ENCODE measurements at places on chromosomes 3 and 15.

- DNase-seq: no peak
These were observed 33.8 kb downstream of the CHDH start for GRCh38 chr3:53812434-53812833.

DNA sequence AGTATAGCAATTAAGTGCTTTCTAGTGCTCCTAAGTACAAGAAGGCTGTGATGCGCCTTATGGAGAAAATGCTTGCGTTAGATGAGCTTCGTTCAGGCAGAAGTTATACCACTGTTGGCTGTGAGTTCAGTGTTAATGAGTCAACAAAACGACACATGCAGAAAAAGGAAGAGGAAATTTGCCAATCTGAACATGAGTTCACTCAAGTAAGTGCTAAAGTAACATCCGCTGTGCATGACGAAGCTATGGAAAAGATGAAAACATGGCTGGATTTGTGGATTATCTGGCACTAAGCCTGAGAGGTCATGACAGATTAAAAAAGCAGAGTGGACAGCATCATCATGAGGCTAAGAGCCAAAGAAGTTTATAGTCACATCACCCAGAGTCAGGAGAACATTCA lies 36.9 kb downstream of the SH3BP5 start:
- peak; percentile 91 for DNase-seq

DNA sequence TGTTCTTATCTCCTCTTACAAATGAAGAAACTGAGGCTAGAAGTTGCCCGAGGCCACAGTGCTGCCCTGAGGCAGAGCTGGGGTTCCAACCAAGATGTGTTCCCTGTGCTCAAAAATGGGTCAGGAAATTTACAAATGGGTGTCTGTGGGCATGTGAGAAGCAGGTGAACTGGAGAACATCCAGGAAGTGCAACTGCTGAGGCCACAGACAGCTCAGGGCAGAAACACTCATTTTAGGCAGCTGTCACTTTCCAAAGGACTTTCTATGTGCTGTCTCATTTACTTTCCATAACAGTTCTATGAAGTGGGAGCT lies 47.2 kb upstream of the ATP2B2 start:
- peak; percentile 9 for DNase-seq

GRCh38 chr3:117036259-117036799 lies 326.8 kb downstream of the TUSC7 start:
- DNase-seq: peak; percentile 39

GRCh38 chr3:157145606-157146322 lies 14.2 kb downstream of the CCNL1 start:
- DNase-seq: no peak

- no peak for DNase-seq
These were observed 42.8 kb upstream of the FEZF2 start for GRCh38 chr3:62416144-62416543.

GRCh38 chr3:126580746-126581145 lies 22.0 kb upstream of the C3orf22 start:
- no peak for DNase-seq

GRCh38 chr3:355622-356021 lies 159.1 kb downstream of the CHL1 start:
- peak; percentile 39 for DNase-seq

DNA sequence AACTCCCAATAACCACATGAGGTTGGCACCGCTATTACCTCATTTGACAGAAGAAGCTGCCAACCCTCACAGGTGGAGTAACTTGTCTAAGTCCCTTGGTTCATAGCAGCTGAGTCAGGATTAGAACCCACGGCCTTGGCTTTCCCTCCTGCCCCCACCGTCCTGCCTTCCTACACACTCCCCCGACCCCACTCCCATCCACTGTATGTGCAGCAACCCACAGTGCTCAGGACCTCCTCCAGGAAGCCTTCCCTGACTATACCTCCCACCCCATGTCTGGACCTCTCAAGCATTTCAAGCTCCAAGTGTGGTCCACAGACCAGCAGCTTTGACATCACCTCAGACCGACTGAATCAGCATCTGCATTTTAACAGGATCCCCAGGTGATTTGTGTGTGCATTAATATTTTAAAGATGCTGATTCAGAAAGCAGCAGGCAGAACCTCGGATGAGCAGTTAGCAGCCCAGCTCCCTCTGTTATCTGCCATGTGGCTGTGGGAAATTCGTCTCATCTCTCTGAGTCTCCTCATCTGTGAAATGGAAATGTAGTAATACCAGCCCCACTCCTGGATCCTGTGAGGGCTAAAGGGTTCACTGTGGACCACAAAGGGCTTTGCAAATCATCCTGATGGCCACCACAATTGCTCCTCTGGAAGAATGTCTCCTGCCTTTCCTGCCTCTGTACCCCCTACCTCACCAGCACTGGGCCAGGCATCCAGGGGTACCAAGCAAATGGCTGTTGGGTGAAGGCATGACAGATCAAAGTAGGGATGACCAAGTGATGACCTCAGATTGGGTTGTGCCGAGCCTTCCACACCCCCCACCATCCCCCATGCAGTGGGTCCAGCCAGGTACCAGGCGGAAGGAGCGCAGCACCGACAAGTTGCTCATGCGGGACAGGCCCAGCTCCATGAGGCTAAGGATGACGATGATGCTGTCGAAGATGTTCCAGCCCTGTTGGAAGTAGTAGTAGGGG lies 62.7 kb downstream of the SCN5A start:
- no peak for DNase-seq

GRCh38 chr15:56036546-56037067 lies 43.2 kb upstream of the NEDD4 start:
- DNase-seq: no peak

- no peak for DNase-seq
These were observed 62.2 kb downstream of the DNAJB8 start for GRCh38 chr3:128404276-128405068.

GRCh38 chr3:51720292-51721061 lies 13.6 kb downstream of the GRM2 start:
- DNase-seq: no peak

GRCh38 chr3:23438657-23439056 lies 235.5 kb downstream of the UBE2E2 start:
- DNase-seq: no peak

DNA sequence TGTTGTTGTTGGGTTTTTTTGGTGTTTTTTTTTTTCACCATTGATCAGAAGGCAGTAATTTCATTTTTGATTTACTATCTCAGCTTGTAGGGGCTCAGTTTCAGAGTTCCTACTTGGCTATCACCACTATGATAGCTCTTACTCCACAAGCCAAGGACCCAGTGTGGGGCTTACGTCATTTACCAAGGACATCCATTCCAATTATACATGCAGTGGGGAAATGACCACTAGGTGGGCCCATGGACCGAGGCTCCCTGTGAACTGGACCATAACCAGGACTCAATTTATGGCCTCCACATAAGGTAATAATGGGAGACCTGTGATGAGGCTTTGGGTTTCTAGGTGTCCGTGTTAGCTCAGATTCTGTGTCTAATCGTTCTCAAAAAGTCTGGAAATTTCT lies 67.5 kb upstream of the CACNA1D start:
- peak; percentile 33 for DNase-seq

- DNase-seq: no peak
These were observed 18.5 kb downstream of the IGF1R start for GRCh38 chr15:98666841-98667240.

DNA sequence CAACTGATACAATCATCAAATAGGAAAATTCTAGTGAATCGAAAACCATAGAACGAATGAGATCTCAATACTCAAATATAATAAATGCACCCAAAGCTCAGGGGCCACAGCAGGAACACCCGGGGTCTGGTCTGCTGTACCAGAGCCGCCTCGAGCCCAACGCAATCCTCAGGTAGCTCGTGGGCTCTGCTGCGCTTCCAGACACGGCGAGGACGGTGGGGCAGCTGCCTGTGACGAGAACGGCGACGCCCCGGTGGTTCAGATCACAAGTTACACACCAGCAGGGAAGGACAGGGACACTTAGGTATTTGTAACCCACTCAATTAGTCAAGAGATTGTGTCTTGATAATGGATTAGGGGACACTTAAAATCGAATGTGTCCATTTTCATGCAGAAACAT lies 54.6 kb downstream of the NIPA2 start:
- no peak for DNase-seq

- DNase-seq: peak; percentile 71
These were observed 857 bp downstream of the AEN start for GRCh38 chr15:88621789-88622604.

DNA sequence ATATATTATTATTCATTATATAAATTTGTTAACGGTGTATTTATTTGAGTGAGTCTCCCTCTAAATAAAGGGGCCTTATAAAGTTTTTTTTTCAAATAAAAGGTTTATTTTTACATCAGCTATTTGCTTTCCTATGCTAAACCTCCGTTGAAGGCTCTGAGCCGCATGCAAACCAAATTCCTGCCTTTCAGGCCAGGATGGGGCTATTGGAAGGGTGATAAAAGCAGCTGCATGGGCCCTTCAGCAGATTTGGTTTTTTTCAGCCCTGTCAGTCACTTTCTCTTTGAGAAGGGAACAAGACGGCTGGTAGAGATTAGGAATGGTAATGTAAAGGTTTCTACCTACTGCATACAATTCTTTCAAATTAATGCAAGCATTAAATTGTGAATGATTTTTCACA lies 244.2 kb downstream of the WNT5A start:
- no peak for DNase-seq

DNA sequence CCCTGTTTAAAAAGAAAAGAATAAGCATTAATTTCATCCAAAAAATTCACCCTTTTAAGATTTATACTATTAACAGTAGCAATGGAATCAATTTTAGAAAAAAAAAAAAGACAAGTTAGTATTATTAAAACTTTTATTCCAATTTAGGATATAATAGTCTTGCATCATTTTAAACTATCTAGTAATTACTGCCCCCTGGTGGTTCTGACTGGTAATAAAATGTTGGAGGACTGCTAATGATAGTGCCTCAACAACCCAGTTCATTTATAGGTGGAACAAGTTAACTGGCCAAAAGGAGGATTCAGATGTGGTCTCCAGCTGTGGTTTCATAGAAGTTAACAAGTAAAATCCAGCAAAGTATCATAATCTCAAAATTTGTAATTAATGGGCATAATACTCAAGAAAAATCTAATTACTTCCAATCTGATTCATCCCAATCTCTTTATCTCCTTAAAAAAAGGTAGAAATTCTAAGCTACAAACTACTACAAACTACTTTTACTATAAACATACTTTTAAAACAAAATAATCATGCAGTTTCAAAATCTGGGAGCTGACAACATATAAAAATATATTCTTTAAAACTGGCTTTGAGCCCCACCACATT lies 30.7 kb upstream of the WDR49 start:
- peak; percentile 65 for DNase-seq

- peak; percentile 97 for DNase-seq
These were observed 7.3 kb upstream of the HEG1 start for GRCh38 chr3:125062904-125063618.

DNA sequence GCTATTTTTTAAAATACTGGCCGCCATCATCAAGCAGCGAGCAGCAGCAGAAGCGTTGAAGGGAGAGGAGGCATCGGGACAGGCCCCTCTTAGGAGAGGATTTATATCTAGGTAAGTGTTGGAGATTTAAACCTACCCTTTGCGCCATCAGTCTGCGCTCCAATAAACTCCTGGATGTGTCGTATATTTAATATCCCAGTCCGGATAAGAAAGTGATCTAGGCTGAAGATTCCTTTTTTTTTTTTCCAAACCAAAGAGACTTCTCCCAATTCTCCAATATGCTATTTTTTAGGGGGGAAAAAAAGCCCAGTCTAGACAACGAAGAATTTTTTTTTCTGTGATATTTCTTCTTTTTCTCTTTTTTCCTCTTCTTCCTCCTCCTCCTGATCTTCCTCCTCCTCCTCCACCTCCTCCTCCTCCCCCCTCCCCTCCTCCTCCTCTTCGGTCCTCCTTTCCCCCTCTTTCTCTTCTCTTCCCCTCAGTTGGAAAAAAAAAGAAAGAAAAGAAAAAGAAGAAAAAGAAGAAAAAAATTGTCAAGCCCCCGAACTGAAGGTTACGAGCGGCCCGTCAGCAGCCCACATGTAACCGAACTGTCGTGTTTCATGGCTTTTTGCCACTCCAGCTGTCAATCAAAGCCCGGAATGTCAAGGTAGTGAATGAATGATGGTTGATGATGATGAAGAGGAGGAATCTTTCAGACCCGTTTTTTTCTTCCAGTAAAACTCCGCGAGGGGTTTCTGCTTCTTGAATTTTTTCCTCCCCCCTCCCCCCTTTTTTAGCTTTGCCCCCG lies 835 bp downstream of the MEIS2 start:
- DNase-seq: peak; percentile 55

GRCh38 chr3:167113035-167113830 lies 266.9 kb downstream of the ZBBX start:
- peak; percentile 24 for DNase-seq

DNA sequence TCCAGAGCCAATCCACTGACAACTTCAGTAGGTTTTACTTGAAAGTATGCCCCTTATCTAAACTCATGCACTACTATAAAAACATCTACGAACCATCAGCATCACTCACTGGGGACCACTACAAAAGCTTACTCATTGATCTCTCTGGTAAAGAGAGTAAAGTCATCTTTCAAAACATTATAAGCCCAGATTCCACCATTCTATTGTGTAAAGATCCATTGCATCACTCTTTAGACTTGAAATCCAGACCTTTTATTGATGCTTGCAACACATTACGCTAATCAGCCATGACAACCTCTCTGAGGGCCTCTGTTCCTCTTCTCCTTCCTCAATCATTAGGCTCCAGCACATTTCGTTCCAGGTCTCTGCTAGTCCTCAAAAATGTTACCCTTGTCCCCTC lies 248.9 kb upstream of the WNT5A start:
- no peak for DNase-seq

DNA sequence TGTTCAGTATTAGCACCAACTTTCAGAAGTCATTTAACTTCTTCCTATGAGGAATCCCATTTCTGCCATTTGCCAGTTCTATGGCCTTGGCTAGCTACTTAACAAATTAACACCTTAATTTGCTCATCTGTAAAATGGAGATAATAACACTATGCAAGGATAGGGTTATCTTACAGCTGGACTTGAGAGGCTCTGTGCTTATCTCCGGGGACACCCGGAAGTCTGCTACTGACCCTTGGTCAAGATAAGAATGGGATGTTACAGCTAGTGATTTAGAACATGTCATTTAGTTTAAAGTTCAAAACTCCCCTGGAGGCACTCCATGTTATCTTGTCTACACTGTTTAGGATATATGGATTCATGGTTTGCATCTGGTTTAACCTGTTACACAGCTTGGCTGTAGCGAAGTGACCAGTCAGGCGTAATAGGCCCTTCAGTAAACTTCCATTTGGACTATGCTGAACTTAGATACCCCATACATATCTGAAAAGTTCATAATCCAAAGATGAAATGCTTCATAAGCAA lies 156.0 kb upstream of the CD96 start:
- DNase-seq: no peak

DNA sequence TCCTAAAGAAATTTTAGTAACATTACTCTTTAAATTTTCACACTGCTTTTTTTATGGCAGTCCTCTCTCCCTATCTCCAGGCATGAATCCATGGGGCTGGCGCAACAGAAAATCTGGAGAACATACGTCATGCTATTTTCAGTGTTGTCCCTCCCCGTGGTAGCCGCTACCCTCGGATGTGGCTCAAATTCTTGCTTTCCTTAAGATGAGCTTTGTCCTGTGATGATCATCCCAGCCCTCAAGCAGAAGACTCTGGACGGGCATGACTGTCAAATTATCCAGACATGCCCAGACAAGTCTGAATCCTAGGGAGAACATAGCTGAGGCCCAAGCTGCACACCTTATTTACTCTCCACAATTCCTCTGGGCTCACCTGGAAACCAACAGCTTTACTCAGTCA lies 49.1 kb downstream of the FMN1 start:
- no peak for DNase-seq

- DNase-seq: peak; percentile 98
These were observed 258.7 kb upstream of the TGFBR2 start for GRCh38 chr3:30347679-30348216.

- no peak for DNase-seq
These were observed 32.9 kb upstream of the CTSH start for GRCh38 chr15:78977591-78978347.
